ENCODE measurements at places on chromosomes 16 and 17.

DNA sequence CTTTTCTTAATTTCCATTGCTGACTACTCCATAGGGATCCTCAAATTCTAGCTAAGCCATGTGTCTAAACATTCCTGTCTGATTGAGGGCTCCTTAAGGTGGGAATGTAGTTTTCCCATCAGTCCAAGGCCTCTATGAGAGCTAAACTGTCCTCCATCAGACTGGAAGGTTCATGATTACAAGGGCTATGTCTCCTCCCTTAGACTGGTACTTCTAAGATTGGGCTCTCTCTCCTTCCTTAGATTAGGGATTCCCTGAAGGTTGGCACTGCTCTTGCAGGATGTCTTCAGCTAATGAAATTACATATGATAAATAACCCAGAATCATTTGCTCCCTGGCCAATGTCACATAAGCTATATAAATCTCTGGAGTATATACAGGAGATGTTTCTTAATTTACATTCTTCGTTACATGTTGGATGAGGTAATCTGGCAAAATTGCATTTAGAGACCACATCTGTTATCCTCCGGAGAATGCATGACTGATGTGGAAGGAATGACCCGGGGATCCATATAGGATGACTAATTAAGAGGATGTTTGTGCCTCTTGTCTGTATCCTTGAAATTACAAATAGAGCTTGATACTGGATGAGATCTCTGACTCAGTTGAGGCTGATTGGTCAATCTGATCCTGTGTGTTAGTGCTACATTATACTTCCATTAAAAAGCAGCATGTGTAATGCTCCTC lies 14.2 kb downstream of the B4GALNT2 start:
- DNase-seq, result no peak

- DNase-seq, result no peak
These were observed 21.0 kb upstream of the G6PC1 start for GRCh38 chr17:42879596-42879985.

DNA sequence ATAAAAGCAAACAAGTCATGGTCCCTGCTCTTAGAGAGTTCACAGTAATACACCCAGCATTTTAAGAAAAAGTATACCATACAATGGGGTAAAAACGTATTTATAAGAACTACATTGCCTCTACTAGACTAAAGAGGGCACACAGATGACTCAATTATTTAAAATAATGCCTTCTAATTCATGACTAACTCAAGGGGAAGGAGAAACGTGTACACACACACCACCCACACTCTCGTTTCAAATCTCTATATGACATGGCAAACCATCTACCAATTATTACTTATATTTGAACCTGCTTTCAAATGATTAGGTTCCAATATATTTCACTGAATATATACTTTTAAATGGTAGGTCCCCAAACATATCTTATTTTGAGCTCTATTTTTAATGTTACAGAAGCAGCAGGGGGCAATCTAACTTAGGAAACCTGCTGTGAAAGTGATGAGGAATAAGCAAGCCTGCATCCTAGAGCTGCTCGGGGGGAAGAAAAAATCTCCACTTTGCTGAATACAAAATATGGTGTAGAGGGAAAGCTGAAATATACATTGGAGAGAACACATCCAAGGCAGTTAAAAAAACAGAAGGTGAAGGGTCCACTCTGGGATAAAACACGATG lies 232.4 kb upstream of the PSMD7 start:
- DNase-seq, result no peak

GRCh38 chr16:54936201-54936978 lies 5.7 kb downstream of the IRX5 start:
- DNase-seq, result no peak
